ENCODE measurements at places on chromosomes 4 and X.
A peak's percentile ranks its signal among the peaks of the same experiment; 100 is the strongest.

- no peak for DNase-seq
Measured at GRCh38 chr4:155597933-155598451, 68.7 kb upstream of the GUCY1A1 start.

DNA sequence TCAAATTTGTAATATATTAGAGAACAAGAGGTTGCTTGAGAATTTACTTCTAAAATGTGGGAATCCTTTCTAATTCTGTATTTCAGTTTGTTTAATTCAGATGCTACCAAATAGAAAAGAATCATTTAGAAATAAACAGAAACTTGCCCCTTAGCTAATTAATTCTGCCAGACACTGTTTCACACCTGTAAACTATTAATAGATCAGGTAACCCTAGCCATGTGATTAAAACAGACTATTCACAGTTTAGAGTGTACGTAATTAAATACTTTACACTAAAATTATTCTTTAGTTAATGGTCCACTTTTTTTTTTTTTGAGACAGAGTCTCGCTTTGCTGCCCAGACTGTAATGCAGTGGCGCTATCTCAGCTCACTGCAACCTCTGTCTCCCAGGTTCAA, 124.0 kb downstream of the PTPN13 start:
- DNase-seq = no peak

DNA sequence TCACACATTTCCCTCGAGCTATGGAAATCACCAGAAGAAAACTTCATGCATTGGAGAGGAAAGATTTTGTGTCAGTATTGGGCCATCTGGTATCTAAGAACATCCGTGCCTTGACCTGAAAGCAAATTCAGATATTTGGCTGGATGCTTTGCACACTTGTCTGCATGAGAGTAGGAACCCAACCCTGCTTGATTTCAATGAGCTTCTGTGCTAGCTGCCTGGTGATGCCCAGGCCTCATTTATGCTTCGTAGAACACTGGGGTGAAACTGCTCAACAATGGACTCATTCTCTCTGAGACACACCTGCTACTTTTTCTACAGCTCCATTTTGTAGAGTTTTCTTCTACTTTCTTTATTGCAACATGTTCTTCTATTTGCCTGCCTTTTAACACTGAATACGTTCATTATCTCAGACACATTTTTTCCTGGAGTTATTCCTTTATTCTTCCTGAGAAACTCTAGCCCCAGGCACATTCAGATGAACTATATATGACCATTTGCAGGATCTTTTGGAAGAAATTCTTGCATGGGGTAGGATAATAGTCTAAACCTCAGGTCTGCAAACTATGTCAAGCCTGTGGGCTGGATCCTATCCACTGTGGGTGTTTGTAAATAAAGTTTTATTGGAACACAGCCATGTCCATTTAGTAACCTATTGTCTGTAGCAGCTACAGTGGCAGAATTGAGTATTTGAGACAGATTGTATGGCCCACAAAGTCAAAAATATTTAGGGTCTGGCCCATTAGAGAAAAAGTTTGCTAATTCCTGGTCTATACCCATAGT, 83.8 kb upstream of the CLCN4 start:
- DNase-seq = no peak

- no peak for DNase-seq
Measured at GRCh38 chr4:152634110-152634760, 45.6 kb downstream of the TMEM154 start.

- no peak for DNase-seq
Measured at GRCh38 chr4:73055241-73055897, 14.1 kb downstream of the COX18 start.

GRCh38 chr4:174358829-174359228, 75.1 kb downstream of the CEP44 start:
- DNase-seq = no peak

DNA sequence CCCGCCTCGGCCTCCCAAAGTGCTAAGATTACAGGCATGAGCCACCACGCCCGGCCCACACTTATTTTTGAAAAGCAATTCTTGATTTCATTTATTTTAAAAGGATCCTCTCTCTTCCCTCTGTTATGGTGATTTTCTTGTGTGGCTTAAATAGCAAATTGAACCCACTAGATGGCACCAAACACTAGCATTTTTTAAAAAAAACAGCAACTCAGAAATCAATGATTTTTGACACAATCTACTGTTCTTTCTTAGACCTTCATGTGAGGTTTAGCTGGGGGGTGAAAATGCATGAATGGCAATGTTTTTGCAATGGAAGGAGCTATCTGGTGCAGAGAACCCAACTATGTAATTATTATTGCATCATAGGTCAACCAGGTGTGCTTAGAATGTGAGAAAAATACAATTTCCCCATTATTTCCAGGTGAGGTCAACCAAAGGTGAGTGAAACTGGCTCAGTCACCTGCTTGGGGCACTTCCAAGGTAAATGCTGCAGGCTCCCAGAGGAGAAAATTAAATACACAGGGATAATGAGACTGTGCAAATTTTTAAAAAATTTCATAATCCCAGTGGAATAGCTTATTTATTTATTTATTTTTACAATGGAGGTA, 226.7 kb upstream of the PRKX start:
- no peak for DNase-seq

- DNase-seq = no peak
Measured at GRCh38 chrX:30679369-30679768, 26.1 kb downstream of the GK start.

DNA sequence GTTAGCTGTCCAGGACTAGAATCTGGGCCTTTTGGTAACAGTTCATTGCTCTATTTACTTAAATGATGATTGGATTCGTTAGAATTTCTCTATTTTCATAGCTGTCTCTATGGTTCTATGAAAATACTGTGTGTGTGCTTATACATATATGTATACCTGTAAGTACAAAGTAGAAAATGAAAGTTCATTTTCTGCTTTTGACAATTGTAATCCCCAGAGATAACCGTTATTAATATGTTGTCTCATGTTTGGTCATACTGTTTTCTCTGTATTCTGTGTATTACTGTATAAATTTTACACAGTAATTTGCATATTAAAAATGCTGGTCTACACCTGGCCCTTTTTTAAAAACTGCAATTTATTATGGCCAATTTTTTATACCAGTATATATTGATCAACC, 55.4 kb downstream of the CLCN3 start:
- no peak for DNase-seq

DNA sequence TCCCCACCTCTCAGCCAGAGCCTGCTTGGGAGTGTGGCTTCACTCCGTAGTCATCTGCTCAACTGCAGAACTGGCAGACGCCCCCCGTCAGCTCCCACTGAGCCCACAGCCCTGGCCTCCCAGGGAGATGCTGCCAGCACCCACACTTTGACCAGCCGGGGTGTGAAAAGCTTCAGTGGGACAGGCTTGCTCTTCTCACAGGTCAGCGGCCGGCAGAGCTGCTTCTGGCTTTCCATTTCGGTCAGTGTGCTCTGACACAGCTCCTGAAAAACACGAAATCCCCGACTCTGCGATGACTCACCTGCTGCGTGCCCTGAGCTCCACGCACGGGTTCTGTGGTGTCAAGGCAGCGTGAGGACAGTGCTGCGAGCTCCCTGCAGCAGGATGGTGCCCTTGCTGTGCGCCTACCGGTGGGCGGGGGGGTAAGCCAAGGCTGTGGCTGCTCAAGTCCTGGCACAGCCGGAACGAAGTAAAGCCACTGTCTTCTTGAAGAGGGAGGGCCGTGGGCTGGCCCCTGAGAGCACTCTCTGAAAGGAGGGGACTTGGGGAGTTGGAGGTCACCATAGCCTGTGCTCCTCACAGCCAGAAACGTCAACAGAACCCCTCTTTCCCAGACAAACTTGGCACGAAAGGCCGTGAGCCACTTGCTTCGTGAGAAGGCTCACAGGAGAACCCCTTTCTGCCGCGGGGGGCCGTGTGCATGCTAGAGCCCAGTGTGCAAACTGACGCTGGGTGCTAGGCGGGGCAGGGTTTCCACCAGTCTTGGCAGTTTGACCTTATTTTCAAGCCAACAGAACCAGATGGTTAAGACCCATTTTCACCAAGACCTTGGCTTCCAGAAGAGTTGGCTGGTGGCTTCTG, 23.6 kb downstream of the NOP14 start:
- DNase-seq = no peak

DNA sequence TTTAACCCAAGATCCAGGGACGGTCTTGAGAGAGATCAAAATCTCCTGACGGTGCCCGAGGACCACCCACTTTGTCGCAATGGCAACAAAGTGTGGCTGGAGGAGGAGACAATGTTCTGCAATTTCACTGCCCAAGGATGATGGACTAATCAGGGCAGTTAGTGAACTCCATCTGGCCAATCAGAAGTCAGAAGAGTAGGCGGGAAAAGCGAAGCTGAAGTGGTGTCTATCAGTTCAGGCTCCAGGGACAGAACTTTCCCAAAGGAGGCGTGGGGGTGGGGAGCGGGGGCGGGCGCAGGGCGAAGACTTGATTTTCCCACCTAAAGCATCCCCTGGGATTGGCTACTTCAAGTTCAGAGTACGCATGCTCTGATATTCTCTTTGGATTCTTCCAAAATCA, 25.6 kb downstream of the SPACA5B start:
- DNase-seq = no peak

DNA sequence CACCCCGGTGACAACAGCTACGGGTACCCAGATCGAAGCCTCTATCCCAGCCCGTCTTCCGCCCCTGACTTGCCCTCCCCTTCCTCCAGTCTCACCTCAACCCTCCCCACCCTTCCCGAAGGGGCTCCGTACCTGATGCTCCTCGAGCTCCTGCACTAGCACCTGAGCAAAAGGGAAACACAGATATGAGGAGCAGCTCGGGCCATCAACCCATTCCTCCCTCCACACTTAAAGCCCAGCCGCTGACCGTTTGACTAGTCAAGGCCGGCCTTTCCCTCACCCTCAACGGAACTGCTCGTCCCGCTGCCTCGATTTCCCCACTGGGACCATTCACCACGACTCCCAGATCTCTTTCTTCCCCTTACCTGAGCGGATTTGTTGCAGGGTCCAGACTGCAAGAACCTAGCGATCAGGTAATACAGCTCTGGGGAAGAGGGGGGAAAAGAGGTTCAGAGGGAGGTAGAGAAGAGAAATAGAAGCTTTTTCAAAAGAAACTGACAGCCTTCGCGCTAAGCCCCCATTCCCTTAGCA, 731 bp downstream of the BRWD3 start:
- DNase-seq = peak; percentile 11

DNA sequence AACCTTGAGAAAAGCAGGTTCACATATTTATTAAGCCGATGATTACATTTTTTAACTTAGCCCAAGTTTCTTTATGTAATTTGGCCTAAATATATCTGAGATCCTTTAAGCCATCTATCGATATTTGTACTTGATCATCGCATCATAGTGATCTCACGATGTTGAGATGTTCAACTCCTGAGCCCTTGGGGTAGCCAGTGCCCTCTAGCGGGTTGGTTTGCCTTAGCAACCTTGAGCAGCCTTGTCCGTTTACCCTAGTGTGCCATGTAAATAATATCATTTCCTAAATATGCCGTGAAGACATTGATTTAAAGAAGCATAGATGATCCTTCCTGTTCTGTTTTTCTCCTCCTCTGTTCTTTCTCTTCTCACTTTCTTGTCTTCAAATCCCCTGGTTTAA, 432.2 kb downstream of the RPA4 start:
- no peak for DNase-seq

DNA sequence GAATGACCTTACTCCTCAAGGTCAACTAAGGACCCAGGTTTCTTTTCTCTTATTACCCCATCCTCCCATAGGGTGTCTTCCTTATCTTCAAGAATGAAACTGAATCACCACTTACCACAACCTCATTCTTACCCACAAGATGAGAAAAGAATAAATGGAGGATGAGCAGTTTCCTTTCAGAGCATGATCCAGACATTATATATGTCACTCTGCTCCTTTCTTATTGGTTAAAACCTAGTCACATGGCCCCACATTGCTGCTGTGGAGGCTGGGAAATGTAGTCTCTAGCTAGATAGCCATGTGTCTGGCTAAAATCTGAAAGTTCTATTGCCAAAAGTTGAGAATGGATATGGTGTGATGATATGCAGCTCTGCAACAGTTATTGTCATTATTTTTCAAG, 62.4 kb upstream of the RAI2 start:
- DNase-seq = no peak

DNA sequence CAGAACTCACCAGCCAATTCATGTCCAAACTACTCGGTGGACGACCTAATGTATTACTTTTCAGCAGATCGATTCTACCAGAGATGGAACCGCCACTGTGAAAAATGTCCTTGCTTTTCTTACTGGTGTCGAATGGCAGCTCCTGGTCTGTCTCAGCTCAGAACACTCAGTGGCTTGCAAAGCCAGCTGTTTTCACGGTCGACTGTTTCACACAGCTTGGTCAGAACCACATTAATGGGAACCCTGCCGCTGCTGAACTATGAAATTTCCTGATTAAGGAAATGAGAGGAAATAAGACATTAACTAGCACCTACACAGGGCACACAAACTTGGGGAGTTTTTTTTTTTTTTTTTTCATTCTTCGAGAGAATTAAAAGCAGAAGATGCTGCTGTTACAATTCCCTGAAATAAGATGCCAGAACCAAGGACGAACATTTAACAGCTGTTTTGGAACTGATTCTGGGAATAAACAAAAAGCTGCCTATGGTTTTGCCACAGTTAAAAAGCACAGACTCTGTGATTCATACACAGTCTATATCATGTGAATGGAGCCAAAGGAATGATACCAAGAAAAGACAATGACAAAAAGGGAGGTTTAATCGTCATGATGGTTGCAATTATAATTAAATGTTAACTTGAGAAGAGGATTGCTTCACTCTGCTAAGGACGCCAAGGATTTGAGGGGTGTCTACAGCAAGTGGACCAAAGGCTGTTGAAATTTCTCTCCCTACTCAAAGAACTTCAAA, 31.3 kb downstream of the SUPT20HL2 start:
- DNase-seq = no peak

- no peak for DNase-seq
Measured at GRCh38 chr4:154332681-154333421, 158.7 kb downstream of the DCHS2 start.

DNA sequence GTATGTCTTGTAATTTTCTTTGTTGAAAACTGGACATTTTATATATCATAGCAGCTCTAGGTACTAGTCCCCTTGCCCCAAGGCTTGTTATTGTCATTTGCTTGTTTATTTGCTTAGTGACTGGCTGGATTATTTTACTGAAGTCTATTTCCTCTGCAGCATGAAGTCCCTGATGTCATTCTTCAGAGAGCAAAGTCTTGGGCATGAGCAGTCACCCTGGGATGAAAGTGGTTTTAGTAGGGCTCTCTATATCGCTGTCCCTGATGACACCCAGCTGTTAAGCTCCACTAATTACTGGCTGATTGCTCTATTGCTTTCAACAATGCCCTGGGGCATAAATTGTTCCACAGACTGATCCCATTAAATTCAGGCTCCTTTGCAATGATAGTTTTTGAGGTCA, 113.5 kb upstream of the USP9X start:
- DNase-seq = no peak

DNA sequence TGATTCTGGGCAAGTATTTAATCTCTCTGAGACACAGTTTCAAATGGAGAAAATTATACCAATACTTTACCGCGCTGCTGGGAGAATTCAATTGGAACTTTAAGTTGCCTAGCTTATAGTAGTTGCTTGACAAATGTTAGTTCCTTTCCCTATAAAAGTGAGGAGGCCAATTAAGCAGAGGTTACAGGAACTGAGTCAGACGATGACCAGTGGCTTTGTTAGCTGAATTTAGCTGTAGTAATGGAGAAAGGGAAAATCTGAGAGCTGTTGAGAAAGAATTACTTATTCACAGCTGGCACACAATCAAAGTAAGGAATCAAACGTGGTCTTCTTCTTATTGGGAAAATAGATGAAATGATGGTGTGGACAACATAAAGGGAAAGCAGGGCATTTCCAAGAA, 29.6 kb downstream of the SMARCA1 start:
- DNase-seq = no peak

Measured in NCI-H1092 (cell line).